Left lung (tissue), 14 donors: ENCODE measurements at places on chromosomes 6 and 20. TPM values are rescaled to one million over a fixed set of nuclear protein-coding genes. Genes with fewer than 3 reads are reported as not detected.
A peak's percentile ranks its signal among the peaks of the same experiment; 100 is the strongest.

DNA sequence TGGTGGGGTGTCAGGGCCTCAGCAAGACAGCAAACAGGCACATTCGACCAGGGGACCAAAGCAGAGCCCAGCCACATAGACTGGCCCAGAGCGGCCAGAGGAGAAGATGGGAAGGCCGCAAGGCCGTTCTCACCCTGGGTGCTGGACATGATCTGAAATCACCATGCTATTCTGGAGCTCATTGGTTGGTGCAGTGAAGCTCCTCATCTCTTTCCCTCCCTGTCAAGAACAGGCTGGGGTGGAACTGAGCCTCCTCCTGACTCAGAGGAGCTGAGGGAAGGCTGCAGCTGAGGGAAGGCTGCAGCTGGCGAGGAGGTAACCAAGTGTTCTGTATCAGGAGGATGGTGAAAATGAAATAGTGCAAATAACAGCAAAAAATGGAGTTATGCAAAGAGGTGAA lies 80.0 kb downstream of the AKAP7 start:
- no peak for DNase-seq

DNA sequence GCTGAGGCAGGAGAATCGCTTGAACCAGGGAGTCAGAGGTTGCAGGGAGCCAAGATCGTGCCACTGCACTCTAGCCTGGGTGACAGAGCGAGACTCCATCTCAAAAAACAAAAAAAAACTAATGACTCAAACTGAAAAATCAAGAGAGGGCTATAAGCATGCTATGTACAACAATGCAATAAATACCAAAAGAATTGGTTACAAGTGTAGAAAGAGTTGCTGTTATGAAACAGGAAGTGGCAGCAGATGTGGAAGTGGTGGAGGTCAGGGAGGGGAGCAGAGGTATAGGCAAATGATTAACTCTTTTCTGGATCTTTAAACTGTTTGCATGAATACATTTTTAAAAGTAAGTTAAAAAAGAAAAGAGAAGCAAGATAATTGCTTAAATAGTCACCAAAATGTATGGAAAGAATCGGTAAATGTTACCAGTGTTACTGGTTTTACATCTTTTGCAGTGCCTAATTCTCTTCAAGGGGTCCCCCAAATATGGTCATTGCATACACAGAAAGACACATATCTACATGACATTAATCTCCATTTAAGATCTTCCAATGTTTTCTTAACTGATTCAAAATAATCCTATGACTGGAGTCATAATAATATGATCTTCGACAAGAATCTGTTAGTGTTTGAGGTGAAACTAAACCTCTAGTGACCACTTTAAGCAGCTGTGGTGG lies 15.0 kb downstream of the CALHM6 start:
- no peak for DNase-seq

- peak; percentile 57 for DNase-seq
These were observed 265.0 kb upstream of the MARCKS start for GRCh38 chr6:113591896-113592827.

The OR11A1 gene
- not detected for total RNA-seq

DNA sequence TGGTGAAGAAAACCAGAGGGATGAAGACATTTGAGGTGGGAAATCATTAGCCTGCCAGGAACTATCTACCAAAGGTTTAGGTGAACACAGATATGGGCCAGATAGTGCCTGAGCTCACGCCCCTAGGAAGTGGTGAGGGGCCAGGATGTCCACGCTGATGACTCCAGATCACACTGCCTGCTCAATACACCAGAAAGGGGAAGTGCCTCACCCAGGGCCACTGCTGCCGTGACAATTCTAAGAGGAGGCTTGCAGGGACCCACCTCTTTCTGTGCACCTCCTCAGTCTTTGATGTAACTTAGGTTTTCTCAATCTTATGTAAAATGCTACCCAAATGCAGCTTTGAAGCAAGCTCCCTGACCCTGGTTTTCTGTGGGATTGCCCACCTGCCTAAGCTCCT lies 5.4 kb upstream of the RAB44 start:
- DNase-seq: no peak

DNA sequence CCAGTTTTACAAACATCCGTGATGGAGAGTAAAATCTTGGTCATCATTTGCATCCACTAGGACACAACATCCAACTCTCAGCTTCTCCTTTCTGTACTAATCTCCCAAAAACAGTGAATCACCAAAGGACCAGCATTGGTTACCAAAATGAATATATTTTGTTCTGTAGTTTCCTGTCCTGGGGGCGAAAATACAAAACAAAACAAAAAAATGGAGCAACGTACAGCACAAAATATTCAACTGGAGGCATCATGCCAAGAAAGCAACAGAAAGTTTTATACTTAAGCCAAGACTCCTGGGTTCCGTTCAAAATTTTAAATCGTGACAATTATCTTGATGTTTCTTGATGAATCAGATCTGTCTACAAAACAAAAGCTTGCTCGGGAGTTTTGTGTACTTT lies 126.6 kb upstream of the CCDC28A start:
- peak; percentile 70 for DNase-seq

DNA sequence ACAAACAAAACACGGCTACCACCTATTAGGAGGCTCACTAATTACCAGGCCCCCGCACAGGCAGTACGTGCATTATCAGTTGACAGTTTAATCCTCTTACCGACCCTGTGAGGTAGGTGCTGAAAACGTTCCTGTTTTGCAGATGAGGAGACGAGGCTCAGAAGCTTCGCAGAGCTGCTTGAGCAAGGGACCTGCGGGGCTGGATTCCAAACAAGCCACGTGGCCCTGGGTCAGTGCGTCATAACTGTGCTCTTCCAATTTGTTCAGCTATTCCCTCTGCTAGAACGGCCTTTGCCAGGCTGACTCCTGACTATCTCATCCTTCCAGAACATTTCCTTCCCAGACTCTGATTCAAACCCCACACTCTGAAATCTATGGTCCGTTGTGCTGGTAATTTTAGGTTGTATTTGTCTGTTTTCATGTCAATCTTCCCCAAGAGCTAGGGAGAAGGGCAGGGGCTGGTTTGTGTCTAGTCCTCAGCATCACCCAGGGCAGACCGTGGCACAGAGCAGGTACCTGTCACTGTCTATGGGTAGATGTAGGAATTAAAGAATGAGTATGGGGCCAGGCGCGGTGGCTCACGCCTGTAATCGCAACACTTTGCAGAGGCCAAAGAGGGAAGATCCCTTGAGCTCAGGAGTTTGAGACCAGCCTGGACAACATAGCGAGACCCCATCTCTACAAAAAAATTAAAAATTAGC lies 28.8 kb upstream of the TLDC2 start:
- DNase-seq: no peak

DNA sequence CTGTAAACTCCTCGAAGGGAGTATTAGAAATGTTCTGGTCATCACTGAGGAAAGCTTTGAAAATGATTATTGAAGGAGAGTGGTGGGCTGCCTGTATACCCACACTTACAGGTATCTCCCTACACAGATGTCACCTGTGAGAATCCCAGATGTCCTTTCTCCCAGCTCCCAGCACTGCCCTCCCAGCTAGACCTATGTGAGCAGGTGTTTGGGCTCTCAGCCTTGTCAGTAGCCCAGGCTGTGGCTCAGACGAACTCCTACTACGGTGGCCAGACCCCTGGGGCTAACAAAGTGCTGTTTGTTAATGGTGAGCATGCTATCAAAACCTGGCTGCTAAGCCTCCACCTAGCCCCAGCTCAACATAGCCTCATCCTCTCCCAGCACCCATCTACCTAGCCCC lies 7.1 kb downstream of the PRSS16 start:
- no peak for DNase-seq

DNA sequence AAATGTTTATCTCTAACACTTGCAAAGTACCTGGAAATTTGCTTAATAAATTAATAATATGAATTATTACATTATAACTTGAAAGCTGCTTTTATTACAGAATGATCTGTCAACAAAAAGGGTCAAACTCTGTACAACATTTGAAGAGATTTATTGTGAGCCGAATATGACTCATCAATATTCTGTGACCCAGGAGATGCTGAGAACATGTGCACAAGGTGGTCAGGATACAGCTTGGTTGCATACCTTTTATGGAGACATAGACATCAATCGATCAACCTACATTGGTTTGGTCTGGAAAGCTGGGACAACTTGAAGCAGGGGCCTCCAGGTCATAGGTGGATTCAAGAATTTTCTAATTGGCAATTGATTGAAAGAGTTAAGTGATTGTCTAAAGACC lies 79.0 kb downstream of the RNASET2 start:
- no peak for DNase-seq

The RHAG gene
- total RNA-seq: not detected

GRCh38 chr6:32890831-32891230 lies 36.8 kb downstream of the PSMB9 start:
- DNase-seq: no peak

DNA sequence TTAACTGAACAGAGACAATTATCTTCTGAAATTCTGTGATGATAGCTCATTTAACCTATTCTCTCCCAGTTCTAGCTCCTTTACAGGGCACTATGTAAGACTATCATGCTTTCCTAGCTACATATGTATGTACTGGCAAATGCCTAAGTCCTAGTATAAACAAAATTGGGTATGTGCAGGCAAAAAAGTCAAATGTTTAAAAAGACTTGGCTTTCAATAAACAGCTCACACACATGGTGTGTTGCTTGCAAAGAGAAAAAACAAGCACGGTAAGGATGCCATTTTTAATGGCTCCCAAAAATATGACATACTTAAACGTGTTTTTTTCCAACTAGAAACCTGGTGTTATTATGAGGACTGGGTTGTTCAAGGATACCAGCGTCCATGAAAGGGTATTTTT lies 44.8 kb downstream of the TOMM6 start:
- no peak for DNase-seq

The KIAA1755 gene
- 2.6 TPM for total RNA-seq

The MICB gene
- total RNA-seq: 11.2 TPM

The PSORS1C1 gene
- total RNA-seq: 11.7 TPM

DNA sequence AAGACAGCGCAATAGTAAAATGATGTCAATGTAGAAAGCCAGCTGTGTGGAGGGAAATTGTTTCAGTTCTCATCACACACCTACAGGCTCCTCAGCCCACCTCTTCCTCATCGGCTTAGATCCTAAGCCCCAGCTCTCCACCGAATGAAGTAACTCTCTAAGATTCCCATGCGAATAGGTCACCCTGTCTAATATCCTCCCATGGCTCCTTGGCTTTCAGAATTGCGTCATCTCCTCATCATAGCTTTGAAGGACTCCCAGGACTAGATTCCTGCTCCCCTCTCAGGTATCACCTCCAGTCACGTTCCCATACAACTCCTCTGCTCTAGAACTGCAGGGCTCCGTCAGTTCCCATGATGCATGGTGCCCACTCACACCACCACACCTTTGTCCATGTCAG lies 16.2 kb upstream of the SLC22A16 start:
- DNase-seq: no peak

- no peak for DNase-seq
These were observed 27.0 kb upstream of the CCN5 start for GRCh38 chr20:44688053-44688625.

GRCh38 chr6:52704060-52704459 lies 33.1 kb downstream of the TMEM14A start:
- no peak for DNase-seq

- DNase-seq: no peak
These were observed 27.9 kb downstream of the SDCBP2 start for GRCh38 chr20:1301031-1301529.

DNA sequence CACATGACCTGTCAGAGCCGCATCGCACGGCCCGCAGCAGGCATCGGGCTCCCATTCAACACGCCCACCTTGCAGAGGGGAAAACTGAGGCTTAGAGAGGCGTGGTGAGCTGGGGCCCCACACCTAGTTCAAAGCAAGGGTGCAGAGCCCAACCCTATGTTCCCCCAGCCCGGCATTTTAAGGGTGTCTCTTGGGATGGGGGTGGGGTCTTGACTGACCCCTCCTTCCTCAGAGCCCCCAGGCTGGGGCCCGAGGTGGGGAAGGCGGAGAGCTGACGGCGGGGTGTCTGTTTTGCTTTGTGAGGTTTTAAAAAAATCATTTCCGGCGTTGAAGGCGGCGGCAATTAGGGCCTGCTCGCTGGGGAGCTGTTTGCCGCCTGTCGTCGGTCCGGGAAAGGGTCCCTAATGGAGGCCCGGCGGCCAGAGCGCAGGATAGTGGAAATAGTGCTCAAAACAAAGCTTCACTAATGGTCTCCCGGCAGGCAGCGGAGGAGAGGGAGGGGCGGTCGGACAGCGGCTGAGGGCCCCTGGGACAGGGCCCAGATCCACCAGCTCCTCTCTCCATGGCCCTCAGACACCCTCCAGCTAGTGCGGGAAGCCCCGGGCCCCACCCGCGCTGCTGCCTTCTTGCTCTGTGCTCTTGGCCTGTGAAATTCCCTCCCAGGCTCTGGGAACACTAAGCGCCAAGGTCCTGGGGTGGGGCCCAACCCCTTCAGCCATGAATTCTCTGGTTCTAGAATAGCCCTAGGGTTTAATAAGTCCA lies 11.9 kb downstream of the VSTM2L start:
- DNase-seq: peak; percentile 70

DNA sequence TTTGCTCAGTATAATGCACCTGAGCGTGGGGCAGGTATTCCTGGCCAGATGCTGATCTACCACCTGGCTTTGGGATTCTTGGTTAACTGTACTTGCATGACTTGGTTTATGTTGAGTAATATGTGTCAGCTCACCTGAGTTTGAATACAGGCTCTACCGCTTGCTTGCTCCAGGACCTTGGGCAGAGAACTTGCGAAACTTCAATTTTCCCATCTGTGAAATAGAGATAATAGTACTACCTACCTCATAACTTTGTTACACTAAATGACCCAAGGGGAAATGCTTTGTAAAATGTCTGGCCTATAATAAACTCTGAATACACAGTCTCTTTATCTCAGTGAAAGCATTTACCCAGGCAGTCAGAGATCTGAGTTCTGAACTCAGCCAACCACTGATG lies 51.8 kb downstream of the SCAND1 start:
- no peak for DNase-seq

DNA sequence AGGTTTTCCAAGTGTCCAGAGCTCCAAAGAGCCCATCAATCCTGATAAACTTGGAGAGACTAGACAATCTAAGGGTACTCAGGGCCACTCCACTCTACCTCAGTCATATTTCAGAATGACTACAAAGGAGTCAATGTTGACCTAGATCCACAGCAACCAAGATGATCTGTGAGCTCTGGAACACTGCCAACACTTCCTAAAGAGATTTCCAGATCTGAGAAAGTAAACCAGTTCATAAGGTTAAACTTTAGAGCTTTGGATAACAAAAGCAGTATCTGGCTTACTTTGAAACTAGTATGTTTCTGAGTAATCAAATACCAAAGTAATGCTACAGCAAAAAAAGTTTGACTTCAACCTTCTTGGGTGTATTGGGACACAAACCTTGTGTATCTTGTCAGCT lies 122.7 kb downstream of the BTBD9 start:
- DNase-seq: no peak

- no peak for DNase-seq
These were observed 3.3 kb downstream of the PLN start for GRCh38 chr6:118551063-118552053.

DNA sequence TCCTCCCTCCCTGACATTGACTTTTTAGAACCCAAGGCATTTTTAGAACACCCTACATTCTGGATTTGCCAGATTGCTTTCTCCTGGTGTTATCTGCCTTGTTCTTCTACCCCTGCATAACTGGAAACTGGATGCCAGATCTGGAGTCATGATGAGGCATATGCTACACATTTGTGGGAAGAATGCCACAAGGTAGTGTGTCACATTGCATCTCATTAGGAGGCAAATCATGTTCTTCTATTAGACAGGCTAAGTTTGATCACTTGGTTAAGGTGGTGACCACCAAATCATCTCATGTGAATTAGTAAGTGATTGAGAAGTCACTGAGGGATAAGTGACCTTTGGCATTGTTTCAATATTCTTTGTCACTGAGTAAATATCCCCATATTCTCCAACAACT lies 12.9 kb upstream of the NKX2-2 start:
- no peak for DNase-seq

The SUPT3H gene
- total RNA-seq: 4.7 TPM
